Stimulated activated CD8-positive, alpha-beta memory T cell treated with anti-CD3 and anti-CD28 coated beads, Interleukin-7, amount 100 ng/mL, for 1 hour (primary cell): ENCODE measurements at places on chromosomes 4 and X.

GRCh38 chr4:53490965-53491622 is 100.2 kb downstream of the LNX1 start:
- DNase-seq = no peak

- DNase-seq = no peak
These were observed 41.4 kb downstream of the JADE3 start for GRCh38 chrX:46953597-46953996.

DNA sequence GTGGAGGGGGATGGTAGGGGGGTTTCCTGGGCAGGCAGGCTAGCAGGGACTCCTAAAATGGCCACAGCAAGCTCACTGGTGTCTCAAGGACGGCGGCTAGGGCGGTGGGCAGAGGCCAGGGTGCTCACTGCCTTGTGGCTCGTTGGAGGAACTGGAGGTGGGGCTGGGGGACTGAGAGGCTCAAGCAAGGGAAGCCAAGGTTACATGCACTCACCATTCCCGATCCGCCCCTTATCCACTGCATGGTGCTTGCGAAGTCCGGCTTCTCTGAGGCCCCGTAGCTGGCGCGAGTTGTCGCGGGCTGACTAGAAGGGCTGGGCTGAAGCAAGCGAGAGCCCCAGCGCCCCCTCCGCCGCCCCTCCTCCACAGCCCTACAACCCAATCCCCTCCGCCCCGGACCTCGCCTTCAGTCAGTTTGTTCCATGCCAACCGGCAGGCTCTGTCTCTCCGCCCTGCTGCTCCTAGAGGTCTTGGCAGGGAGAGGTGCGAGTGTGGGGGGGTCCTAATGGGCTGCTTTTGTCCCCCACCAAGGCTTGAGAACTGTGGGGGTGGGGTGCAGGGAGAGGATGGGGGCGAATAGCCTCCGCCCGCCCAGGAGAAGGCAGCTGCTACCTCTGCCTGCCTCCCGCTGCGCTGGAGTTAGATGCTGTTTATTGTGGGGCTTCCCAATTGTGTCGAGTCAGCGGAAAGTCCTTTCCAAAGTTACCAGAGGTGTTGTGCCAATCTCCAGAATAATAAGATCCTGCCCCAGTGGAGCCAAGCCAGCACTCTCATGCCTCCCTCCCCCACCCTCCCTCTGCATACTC is at the start of gene ARHGEF9:
Gene ARHGEF9 (minus strand): TSS at position 313 of the 806 bp plus-strand sequence. CDS start 69 bp downstream, at position 244.
- DNase-seq = no peak

DNA sequence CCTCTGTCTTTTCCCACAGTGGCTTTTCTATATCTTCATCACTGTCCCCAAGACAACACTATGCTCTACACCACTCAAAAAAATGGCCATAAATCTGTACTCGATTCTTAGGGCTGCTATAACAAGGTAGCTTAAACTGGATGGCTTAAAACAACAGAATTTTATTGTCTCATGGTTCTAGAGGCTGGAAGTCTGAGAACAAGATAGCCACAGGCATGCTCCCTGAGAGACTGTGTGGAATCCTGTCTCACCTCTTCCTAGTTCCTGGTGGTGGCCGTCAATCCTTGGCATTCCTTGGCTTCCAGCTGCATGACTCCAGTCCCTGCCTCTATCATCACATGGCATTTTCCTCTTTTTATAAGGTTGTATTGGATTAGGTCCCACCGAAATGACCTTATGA is 70.7 kb upstream of the DCLK2 start:
- no peak for DNase-seq
